ENCODE measurements at places on chromosomes 3 and 15.

DNA sequence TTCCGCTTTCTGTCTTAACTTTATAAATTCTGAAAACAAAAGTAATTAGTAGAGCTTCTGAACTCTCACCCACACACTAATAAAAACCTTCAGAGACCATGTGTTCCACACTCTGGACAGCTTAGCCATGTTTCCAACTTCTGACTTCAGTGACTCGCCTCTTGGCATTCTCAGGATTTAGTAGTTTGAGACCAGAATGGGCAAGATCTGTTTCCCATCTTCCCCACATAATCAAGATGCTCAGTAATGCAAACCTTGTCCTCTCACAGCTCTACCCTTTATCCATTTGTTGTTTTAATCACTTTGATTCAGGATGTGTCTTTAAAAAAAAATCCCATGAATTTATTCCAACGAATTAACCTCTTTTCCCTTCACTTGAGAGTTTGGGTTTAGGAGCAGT is 166.6 kb upstream of the SLC24A5 start:
- DNase-seq: no peak

DNA sequence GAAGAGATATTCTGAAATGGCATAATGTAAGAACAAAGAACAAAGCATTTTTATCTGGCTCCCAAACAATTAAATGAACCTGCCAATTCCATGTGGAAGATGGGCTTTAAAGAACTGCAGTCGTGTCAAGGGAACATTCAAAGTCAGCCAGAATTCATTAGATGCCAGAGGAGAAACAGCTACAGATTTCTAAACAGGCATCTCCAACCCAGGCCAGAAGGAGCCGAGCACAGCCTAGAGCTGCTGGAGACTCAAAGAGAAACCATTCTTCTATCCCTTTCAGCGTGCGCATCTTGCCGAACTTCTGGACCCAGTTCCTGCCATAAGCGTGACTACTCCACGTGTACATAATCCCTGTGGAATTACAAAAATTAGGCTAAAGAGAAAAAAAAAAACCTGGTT is 60.4 kb downstream of the MB21D2 start:
- peak; percentile 10 for DNase-seq

GRCh38 chr3:158830391-158830790 is 28.5 kb downstream of the MFSD1 start:
- no peak for DNase-seq

GRCh38 chr15:59447367-59447766 is 9.4 kb downstream of the FAM81A start:
- no peak for DNase-seq

DNA sequence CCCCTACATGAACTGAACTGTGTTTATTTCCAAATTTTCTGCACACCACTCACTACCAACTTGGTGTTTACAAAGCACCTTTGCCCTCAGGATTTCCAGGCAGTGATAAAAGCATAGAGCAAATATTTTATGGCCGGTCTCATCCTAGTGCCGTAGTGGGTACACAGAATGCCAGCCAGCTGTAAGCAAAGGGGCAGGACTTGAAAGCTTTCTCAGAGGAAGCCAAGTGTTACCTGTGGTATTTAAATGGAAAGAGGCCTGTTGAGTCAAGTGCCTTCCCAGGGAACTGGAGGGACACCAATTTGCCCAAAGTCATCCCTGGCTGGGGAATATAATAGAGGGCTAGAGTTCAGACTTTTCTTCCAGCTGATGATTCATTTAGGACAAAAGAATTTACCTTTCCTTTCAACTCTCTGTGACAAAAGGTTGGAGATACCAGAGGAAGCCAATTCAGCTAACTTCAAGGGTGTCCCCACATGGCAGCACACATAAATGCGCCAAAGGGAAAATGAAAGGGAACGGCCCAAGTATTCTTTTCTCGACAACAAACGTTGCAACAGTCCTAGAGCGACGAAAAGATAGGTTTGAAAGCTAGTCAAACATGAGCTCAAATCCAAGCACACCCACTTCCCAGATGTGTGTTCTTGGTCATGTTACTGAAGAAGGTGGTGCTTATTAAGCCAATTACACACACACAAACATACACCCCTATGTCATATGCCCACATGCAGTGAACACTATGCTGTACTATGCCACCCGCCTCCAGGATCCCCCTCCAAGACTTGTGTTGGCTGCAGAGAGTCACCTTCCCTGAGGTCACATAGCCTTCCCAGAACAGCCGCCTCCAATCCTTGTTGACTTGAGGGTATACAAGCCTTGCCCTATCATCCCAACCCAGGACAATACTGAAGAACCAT is 27.7 kb downstream of the MAGI1 start:
- no peak for DNase-seq

GRCh38 chr15:96322536-96323318 is 7.8 kb upstream of the NR2F2 start:
- no peak for DNase-seq

DNA sequence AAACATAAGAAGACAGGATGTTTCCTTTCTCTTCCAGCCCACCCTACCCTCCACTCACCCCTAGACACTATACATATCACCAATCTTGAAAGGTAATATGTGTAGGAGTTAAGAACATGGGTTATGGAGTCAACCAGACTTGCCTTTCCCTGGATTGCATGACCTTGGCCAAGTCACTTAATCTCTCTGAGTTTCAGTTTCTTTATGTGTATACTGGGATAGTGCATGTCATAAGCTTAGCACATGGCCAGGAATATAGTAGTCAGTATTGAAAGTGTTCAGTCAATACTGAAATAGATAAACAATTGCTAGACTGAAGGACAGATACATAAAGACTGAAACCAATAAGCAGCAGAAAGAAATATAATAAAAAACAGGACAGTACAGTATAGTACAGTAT is 283.2 kb upstream of the STT3B start:
- DNase-seq: no peak

GRCh38 chr15:76904461-76905012 is 603 bp downstream of the SCAPER start:
- DNase-seq: peak; percentile 60
